Activated CD8-positive, alpha-beta memory T cell treated with anti-CD3 and anti-CD28 coated beads for 48 hours (primary cell): ENCODE measurements at places on chromosomes 13 and 19.

- no peak for DNase-seq
Observed at GRCh38 chr19:51135004-51135403, 7.1 kb upstream of the SIGLEC7 start.

DNA sequence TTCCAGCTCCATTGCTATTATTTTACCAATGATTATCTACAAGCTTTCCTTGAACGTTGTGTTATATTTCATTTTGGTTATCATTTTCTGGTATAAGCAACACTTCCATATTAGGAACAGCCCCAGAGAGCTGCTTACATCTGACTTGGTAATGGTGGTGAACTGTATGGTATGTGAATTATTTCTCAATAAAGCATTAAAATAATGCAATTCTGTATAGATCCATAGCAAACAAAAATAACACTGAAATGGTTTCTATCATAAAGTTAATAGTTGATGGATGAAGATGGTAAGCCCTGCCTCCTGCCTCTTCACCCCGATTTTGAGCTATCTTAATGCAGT is 27.5 kb downstream of the GGACT start:
- no peak for DNase-seq

DNA sequence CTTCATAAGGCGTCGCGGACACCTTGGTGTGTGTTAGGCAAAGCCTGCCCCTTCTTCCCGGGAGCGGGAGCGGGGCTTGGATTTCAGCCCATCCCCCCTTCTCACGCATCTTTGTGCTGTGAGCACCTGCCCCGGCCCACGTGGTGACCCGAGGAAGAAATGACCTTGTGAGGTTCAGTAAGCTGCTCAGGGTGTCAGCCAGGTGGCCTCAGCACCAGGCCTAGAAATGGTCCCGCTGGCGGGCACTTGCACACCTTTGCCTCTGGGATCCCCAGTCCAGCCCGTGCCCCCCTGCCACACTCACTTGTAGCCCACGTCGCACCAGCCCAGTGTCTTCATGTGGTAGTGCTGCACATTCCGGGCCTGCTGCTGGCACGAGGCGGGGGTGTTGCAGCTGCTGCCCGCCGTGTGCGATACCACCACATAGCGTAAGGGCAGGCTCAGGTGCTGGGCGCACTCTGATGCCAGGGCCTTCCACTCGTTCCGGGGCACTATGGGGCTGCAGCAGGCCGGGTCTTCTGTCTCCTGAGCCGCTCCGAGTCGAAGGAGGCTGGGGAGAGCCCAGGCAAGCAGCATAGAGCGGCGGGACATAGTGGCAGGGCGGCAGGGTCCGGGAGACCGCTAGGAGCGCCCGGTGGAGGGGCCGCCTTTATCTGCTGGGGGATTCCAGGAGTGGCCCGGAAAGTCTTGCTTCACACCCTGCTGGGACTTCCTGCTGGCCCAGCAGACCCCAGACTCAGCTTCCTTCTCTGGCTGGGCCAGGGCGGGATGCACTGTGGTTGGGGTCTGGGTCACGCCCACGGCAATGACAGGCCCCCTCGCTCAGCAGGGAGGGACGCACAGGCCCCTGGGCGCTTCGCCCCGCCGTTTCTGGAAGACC is at the start of gene PGLYRP1:
TSS of gene PGLYRP1 (minus strand) at position 623 of the 880 bp plus-strand sequence. CDS start at position 591, 32 bp downstream.
- no peak for DNase-seq

DNA sequence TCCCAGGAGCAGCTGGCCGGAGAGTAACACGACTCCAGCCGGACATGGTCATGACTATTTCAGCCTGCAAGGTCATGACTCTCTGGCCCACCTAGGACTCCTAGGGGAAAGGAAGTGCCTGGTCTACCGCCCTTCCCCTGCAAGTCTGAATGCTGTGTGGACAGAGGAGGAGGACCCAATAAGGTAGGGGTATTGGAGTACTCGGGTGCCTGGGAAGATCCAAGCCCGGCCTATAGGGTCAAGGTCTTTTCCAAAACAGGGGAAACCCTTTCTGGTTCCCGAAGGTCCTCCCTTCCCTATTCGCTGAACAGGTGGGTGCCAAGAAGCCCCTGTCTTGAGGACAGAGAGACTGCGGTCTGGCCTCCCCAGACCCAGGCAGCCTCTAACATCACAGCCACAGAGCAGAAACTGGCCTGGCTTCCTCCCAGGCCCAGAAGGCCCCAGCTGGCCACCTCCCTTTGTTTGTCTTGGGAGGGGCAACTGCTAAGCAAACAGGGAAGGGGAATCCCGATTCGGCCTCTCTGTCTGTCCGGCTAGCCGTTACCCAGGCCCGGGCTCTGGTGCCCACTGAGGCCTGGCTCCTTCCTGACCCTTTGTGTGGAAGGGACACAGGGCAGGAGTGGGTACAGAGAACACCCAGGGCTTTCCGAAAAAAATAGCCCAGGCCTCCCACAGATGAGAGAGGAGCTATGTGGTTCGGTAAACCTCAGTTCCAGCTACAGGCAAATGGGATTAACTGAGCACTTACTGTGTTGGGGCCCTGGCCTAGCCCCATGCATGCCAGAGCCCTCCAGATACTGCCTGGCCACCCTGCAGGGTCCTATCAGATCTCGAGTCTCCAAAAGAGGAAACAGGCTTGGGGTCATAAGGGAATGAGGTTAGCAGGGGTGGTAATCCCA is 5.2 kb upstream of the GRAMD1A start:
- DNase-seq: no peak

GRCh38 chr13:72258340-72258981 is 391.5 kb upstream of the DACH1 start:
- DNase-seq: no peak

GRCh38 chr19:48283908-48284307 is 14.0 kb downstream of the ZNF114 start:
- no peak for DNase-seq

GRCh38 chr13:65971541-65971940 is 1258.6 kb downstream of the PCDH9 start:
- no peak for DNase-seq

- DNase-seq: no peak
Observed at GRCh38 chr13:32878163-32878562, 138.1 kb upstream of the KL start.

GRCh38 chr19:13633109-13633508 is 126.8 kb upstream of the CACNA1A start:
- no peak for DNase-seq

GRCh38 chr13:90591260-90591926 is 756.1 kb upstream of the MIR17HG start:
- no peak for DNase-seq

- DNase-seq: no peak
Observed at GRCh38 chr13:113666329-113666670, 719 bp upstream of the GRK1 start.

GRCh38 chr13:112740502-112741131 is 50.8 kb downstream of the ATP11A start:
- DNase-seq: no peak

- no peak for DNase-seq
Observed at GRCh38 chr19:50858886-50859285, 4.2 kb downstream of the KLK3 start.

DNA sequence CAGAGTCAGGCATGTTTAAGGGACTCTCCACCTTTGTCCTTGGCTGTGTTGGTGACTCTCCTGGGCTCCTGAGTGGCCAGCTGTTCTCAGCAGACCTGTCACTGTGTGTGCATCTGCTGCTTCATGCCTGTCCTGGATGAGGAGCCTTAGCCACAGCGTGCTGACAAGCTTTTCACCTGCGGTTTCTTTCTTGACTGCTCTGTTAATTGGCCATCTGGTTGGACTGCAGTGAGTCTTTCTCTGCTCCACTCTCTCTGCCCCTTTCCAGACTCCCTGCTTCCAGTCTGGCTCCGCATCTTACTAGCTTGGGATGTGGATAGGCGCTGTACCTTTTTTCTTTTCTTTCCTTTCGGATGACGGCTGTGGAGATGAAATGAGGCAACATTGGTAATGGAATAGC is 38.8 kb downstream of the POLR1D start:
- DNase-seq: no peak

DNA sequence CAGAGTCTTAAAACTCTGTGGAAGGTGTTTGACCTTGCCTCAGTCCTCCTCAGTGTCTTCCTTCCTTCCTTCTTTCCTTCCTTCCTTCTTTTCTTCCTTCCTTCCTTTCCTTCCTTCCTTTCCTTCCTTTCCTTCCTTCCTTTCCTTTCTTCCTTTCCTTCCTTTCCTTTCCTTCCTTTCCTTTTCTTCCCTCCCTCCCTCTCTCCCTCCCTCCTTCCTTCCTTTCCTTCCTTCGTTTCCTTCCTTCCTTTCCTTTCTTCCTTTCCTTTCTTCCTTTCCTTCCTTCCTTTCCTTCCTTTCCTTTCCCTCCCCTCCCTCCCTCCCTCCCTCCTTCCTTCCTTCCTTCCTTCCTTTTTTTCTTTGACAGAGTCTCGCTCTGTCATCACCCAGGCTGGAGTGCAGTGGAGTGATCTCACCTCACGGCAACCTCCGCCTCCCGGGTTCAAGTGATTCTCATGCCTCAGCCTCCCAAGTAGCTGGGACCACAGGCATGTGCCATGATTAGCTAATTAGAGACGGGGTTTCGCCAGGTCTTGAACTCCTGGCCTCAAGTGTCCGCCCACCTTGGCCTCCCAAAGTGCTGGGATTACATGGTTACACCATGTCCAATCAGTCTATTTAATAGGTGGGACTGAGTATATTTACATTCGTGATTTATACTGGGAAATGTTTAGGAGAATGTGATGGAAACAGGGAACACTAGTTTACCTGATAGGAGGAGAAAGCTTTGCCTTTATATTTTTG is 16.3 kb downstream of the ZNF507 start:
- no peak for DNase-seq

- DNase-seq: no peak
Observed at GRCh38 chr13:43783820-43784219, 3.0 kb downstream of the ENOX1 start.

DNA sequence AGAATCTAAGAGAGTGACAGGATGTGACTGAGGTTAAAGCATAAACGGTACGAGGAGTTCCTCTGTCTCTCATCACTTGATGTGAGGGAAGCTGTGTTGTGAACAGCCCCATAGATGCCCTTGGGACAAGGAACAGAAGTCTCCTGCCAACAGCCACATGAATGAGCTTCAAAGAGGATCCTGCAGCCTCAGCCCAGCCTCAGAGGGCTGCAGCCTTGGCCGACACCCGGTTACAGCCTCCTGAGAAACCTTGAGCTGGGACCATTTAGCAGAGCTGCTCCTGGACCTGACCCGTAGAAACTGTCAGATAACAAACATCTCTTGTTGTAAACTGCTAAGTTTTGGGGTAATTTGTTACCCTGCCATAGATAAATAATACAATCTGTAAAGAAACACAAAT is 54.2 kb downstream of the CCNE1 start:
- DNase-seq: no peak

GRCh38 chr13:43240278-43240677 is 216.9 kb downstream of the DNAJC15 start:
- DNase-seq: no peak

DNA sequence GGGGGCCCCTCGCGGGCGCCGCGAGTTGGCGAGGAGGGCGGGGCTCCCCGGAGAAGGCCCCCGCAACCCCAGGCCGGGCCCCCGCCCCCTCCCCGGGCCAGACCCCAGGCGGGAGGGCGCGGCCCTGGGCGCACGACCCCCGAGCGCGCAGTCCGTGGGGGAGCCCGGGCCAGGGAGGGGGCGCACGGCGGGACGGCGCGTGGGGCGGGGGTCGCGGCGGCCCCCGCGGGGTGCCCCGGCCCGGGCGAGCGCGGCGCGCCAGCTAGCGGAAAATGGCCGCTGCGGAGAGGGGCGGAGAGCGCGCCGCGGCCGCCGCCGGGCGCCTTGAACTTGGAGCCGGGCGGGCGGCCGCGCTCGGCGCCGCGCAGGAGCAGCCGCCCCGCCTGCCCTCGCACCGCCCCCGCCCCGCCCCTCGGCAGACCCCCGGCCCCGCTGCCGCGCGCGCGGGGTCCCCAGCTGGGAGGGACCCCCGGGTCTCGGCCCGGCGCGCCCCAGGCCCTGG is 6.4 kb upstream of the NFIC start:
- DNase-seq: no peak

DNA sequence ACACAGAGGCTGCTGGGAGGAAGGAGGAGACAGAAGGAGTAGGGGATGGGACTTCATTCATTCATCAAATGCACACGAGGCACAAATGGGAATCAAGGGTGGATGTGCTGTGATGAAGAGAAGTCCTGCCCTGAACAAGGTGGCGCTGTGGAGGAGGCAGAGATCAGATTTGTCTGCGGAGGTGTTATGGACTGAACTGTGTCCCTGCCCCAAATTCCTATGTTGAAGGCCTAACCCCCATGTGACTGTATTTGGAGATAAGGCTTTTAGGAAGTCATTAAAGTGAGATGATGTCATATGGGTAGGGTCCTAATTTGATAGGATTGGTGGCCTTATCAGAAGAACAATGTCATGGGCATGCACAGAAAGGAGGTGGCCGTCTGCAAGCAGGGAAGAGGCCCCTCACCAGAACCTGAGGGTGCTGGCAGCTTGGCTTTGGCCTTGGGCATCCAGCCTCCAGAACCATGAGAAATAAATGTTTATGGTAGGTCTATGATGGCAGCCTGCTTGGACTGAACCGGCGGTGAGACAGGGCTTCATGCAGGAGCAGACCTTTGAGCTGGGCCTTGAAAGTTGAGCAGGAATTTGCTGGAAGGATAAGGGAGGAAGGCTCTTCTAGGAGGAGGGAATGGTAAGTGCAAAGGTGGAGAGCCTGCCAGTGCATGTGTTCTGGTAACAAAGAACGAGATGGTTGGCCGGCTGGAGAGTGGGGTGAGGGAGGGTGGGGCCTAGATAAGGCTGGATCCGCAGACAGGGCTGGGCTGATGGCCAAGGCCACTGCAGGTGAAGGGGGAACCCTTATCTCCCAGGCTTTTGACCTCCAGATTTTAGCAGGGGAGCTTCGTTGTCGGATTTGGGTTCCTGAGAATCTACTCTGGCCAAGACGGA is 2.7 kb upstream of the CEBPA start:
- DNase-seq: no peak

- no peak for DNase-seq
Observed at GRCh38 chr13:44693156-44693764, 117.1 kb upstream of the TSC22D1 start.

DNA sequence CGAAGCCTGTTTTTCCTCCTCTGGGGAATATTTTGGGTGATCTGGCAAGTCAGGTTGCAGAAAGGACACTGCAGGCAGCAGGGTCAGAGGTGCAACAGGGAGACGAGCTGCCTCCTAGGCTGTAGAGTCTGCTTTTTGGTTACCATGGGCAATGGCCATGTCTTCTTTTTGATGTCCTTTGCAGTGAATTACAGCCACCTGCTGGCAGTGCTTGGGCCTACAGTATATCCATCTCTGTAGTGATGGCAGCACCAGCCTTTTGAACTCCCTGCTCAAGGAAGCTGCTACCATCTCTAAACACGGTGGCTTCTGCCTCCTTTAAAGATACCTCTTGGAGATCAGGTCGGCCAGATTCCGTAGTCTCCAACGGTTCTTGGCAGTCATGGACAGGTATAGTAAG is 73.9 kb downstream of the WTIP start:
- DNase-seq: no peak

GRCh38 chr19:36028313-36029041 is 4.2 kb downstream of the CLIP3 start:
- no peak for DNase-seq

- no peak for DNase-seq
Observed at GRCh38 chr19:7645656-7646425, 8.9 kb downstream of the STXBP2 start.

GRCh38 chr19:50708179-50708879 is 11.3 kb downstream of the SHANK1 start:
- no peak for DNase-seq

- DNase-seq: no peak
Observed at GRCh38 chr13:23632048-23632582, 61.9 kb downstream of the TNFRSF19 start.
